ENCODE measurements at places on chromosomes 5 and 9.

DNA sequence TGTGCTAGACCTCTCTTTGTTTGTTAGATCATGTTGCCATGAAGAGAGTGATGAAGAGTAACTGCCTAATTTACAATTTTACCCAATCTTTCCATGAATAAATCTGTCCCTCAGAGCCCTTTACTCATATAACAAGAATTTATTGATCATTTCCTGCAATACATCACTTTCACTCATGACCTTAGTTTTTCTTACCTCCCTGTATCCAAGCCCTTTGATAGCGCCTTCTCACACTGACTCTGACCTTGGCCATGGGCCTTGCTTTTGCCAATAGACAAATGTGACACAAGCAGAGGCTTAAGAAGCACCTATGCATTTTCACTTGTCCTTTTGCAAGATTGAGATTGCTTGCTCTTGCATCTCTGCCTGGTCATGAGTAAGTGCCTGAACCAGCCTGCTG, 288.1 kb downstream of the NNT start:
- DNase-seq: no peak

DNA sequence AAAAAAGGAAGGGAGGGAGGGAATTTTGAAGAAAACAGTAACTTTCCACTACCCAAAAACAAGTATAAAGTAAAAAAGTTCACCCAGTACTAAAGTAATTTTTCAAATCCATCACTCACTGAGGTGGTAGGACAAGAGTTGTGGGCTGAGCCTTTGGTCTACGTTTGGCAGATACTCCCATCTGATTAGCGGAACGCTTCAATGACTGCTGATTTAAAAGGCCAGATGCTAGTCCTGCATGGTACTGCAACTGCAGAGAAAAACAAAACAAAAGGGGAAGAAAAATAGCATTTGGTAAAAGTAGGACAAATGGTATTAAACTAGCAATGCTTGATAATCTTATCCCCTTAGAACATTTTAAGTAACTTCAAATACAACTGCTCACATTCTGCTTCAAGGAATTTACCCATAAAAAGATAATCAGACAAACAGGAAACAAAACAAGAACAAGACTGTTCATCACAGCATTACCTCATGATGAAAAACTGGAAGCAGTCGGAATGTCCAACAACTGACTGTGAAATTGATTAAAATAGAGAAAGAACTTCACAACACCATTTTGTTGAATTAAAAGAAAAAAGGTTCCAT, 65.4 kb downstream of the MED27 start:
- no peak for DNase-seq

DNA sequence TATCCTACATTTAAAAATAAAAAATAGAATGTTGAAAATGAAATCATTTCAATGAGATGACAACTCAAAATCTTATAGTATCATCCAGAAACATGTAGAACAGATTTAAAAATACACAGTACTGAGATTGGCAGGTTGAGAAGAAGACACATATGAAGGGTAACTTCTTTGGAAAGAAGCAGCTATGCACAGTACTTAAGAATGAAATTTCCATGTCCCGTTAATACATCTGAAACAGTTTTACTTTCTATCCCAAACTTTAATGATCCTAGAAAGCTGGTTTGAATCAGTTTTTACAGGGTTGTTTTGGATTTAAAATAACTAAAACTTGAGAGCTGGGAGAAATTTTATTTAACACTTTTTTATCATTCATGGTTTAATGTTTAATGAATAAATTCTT, 36.0 kb upstream of the ARRDC3 start:
- DNase-seq: no peak

- DNase-seq: no peak
Measured at GRCh38 chr5:170333161-170333910, 35.8 kb upstream of the LCP2 start.

DNA sequence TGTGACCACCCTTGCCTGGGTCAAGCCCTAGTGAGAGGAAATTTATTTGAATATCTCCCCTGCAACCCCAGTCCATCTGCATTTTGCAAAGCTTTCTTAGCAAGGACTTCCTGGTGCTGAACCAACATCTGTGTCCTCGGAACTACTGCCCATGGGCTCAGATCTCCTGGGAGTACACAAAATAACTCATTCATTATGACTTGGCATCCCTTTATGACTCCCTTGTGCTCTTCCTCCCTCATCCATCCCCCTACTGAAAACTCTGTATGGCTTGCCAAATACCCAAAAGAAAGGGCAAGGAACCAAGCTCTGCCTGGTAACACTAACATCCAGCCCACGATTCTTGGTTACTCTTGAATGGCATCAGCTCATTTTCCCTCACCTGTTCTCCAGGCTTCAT, 368.5 kb downstream of the NTRK2 start:
- no peak for DNase-seq

DNA sequence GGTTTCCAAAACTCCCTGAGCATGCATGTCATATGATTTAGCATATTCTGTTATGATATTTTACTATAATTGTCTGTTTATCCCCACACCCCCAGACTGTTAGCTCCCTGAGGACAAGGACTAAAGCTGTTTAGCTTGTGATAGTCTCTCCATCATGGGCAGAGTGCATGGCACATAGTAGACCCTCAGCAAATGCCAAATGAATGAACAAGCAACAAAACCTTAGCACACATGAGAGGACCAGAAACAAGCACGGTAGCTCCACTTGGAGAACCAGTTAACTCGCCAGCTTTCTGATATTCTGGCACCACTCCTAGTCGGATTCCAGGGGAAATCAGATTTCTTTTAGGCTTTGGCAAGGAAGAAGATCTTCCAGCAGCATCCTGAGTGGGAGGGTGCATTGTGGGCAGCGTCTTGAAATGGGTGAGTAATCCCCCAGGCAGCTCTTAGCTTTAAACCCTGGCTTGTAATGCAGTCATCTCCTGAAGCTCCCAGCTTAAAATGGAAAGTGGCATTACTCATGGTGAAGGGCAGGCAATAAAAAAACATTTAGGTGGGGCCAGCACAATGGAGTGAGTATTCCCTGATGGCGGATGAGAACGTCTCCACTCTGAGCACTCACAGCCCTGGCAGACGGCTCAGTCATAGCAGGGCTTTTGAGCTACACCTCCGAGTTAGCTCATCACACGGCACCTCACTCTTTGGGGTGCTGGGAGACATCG, 41.1 kb downstream of the FGF1 start:
- DNase-seq: no peak

DNA sequence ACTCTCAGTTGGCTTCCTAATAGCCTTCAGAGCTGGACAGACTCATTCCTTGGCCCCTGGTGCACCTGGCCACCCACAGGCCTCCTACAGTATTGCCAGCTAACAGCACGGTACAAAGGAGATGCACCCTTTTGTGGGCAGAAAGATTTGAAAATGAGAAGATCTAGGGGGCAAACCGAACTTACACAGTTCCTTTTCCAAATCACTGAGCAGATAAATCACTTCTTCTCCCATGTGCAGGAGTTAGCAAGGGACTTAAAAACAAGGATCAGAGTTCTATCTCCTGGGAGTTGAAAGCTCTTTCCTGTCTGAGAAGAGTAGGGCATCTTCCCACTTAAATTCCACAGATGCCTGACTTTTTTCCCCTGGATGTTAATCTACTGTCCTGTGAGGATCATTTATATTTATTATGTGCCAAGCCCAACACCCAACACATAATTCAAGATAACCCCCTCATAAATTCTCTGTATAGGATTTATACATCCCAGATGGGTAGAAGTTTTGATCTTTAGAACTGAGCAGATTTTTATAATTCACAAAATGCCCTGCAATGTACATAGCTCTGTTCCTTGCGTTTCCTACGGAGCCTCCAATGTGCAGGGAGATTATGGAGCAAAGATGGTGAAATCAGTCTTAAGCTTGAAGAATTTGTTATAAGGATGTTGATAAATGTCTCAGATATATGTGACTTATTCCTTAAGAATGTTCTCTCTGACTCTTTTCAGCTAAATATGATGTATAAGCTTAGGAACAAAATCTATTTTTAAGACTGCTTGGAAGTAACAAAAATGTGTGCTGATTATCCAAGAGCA, 207.2 kb upstream of the DAPK1 start:
- DNase-seq: no peak

All from hematopoietic multipotent progenitor cell (in vitro differentiated cells).